RPMI8226 (cell line): ENCODE measurements at places on chromosomes 2 and 18.

- no peak for DNase-seq
Observed at GRCh38 chr18:21366896-21367295, 124.9 kb downstream of the GREB1L start.

DNA sequence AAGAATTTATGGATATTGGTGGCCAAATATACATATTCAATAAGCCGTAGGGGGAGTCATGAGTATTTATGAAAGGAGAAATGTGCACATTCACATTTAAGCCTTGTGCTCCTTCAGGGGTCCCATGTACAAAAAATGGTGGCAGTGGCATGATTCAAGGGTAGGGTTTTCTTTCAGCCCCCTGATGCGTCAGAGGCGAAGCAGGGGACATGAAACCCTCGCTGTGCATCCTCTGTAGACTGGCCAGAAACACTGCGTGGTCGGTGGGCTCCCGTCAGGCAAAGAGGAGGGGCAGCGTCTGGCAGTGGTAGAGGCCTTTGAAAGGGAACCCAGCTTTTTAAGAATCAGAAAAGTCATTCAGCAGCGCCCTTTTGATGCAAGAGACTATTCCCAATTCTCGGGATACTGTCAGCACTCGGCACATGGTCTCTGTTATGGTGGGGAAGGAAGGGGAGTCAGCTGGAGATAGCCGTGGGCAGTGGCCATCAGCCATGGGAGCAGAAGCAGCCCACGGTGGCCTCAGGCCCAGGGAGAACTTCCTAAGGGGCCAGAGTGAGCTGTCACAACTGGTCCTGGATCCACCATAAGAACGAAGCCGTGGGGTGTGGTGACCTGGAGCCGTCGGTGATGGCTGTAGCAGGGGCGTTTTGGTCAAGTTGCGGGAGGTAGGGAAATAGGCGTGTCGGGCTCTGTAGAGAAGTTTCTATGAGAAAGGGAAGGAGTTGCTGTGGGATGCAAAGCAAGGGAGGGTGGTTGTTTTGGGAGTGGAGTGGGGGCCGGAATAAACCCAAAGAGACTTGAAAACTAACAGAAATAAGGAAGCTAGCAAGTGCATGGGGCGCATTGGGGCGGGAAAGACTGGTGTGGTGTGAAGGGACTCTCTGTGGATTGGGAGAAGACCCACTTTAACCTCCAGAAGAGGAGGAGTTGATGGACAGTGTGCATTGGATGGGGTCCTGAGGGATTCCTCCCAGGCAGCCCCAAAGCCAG is 95.6 kb downstream of the SH3BP4 start:
- no peak for DNase-seq

DNA sequence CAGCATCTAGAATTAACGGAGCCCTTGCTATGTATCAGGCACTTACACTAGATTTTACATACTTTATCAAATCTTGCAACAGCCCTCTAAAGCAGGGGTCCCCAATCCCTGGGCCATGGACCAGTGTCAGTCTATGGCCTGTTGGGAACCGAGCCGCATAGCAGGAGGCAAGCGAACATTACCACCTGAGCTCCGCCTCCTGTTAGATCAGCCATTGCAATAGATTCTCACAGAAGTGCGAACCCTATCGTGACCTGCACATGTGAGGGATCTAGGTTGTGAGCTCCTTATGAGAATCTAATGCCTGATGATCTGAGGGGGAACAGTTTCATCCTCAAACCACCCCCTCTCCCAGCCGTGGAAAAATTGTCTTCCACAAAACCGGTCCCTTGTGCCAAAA is 13.4 kb downstream of the DNAJB2 start:
- no peak for DNase-seq

GRCh38 chr2:223019390-223019930 is 32.5 kb upstream of the KCNE4 start:
- DNase-seq = no peak

DNA sequence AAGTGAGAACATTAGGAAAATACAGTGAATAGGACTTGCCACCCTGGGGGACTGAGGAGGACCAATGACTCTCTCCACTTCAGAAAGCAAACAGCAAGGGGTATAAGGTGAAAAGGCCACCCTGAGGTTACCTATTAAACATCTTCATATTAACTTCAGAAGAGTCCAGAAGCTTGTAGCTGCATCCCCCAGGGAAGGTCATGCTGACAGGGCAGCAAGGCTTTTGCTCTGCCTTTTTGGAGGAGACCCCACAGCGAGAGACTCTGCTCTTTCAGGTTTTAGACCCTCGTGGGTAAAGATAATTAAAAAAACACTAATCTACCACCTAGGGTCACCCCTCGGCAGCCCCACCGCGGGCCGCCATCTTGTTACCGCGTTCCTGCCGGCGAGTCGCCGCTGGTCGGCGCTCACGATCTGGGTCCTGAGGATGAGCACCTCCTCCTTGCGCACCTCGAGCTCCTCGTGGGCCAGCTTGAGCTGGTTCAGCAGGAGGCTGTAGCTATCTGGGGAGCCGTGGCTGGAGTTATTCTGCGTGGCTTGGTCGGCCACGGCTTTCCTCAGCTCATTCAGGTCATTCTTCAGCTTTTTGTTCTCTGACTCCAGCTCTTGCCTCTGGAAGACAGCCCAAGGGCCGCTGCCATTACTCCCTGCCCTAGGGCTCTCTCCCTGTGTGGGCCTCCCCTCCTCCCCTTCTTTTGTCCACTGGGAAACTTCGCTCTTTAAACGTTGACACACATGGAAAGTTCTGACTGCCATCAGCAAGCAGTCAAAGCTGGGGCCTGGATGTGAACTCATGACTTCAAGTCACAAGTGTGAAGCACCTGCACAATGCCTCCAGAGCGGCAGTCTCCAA is 50.7 kb upstream of the ACAA2 start:
- DNase-seq = no peak

DNA sequence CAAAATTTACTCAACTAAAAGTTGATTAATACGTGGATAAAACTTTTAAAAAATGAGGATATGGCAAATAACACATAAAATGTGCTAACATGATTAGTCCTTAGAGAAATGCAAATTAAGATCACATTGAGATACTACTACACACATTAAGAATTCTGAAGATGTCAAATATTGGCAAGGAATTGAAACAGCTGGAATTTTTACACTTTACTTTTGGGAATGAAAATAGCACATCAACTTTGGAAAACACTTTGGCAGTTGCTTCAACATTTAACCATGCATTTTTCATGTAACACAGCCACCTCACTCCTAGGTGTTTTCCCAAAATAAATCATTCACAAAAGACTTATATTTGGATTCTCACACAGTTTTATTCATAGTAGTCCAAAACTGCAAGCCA is 687.9 kb upstream of the SETBP1 start:
- DNase-seq = no peak

DNA sequence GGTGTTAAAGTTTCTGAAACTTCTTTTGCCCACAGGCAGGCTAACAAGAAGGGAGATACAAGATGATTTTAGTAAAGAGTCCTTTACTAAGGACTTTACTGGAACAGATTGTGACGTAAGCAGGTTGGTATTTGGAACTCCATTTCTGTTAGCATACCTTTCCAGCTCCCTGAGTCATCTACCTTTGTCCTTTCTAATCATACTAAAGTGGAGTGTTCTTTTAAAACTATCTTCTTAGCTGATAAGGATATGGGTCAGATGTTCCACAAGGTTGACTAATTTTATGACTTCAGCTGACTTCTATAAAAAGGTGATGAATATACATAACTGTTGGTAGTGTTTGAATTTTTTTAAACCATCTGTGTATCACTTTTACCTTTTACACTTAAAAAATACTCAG is 21.1 kb downstream of the UGP2 start:
- DNase-seq = no peak

DNA sequence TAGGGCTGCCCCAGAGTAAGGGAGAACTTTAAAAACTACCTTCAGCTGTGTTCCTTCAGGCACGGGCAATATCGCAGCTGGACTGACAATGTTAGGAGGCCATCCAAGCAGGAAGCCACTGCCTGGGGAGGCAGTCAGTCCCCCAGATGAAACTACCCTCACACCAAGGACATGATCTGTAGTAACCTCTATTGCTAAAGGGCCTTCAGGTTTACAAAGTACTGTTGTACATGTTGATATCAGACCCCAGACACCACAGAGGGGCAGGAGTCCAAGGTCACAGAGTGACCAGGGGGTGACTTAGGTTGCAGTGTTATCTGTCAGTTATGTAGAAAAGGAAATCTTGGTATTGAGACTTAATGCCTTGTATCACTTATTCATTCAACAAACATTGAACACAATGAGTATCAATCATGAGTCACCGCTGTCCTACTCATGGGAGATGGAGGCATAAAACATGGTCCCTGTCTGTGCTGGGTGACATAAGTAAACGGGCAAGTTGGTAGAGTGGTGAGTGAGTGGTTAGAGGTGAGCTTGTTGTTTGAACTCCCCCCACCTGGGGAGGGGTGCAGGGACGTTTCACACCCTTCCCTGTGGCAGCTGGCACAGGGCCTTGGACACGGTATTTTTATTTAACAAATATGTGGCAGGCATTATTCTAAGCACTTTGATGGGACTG is 7.1 kb downstream of the CABLES1 start:
- no peak for DNase-seq

DNA sequence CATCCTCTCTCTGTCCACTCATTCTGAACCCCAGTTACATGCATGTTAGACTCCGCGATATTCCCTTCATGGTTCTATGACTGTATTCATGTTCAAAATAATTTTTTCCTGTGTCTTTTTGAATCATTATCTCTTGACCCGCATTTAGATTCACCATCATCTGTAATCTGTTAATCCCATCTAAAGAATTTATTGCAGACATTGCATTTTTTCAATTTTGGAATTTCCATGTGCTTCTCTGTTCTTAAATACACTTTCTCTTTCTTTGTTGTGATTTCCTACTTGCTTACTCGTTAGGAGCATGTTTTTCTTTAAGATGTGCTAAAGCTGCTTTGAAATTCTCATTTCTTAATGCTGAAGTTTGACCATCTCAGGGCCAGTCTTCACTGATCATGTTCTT is 122.2 kb downstream of the ATP9B start:
- DNase-seq = no peak

DNA sequence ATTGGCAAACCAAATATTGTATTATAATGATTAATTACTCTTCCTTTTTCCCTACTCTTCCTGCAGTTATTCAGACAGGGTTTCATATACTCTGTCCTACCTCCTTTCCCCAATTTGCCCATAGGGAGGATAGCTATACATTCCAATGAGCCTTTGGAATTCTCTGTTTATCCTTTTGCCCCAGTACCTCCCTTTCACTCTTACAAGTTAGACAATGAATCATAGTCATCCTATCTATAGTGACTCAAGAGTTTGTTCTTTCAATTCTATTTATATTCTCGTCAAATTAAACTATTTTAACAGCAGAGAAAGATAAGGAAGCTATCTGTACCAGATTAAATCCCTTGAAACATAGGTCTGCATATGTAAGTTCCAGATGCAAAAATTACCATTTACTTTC is 437.5 kb downstream of the NR4A2 start:
- no peak for DNase-seq

- DNase-seq = no peak
Observed at GRCh38 chr2:176679061-176679669, 409.9 kb downstream of the MTX2 start.

DNA sequence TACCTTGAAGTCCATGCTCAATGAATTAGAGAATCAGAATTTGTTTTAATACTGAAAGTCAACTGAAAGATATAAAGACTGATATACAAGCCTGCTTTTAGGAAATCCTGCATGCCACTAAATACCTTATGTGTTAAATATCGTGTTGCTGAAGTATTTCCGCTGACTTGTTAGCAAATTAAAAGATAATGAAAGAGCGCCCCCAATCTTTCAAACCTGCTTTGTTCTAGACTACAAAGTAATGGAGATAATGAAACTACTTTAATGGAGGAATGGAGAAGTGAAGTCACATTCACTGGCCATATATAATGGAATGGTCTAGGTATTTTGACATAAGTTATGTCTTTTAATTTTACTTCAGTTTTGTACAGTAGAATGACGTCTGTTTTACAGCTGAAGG is 95.7 kb downstream of the ASXL3 start:
- peak; percentile 75 for DNase-seq

- no peak for DNase-seq
Observed at GRCh38 chr2:95307036-95307435, 9.9 kb downstream of the KCNIP3 start.

GRCh38 chr2:165305391-165306096 is 66.3 kb downstream of the SCN2A start:
- DNase-seq = no peak

- DNase-seq = no peak
Observed at GRCh38 chr2:64423303-64423702, 30.7 kb upstream of the LGALSL start.

DNA sequence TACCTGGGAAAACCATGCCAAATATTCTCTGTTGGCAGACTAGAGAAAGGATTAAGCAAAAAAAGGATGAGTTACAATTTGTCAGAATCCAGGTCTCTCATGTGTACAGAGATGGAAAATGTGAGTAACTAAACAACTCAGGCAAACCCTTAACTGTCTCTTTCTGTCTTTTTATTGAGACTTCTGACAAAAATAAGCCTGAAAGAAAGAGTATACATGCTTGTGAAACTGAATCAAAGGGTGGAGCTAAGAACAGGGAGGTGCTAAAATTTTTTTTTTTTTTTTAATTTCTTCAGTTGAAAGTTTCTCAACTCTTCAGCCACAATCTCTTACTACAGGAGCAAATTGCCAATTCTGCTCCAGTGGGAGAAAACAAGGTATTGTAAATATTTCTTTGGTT is at the start of gene SERPINB10:
SERPINB10 (plus strand) TSS at position 295 of the 400 bp plus-strand sequence. CDS start 7,553 bp downstream, outside the sequence.
- DNase-seq = no peak
